ENCODE measurements at places on chromosomes 4 and X.

DNA sequence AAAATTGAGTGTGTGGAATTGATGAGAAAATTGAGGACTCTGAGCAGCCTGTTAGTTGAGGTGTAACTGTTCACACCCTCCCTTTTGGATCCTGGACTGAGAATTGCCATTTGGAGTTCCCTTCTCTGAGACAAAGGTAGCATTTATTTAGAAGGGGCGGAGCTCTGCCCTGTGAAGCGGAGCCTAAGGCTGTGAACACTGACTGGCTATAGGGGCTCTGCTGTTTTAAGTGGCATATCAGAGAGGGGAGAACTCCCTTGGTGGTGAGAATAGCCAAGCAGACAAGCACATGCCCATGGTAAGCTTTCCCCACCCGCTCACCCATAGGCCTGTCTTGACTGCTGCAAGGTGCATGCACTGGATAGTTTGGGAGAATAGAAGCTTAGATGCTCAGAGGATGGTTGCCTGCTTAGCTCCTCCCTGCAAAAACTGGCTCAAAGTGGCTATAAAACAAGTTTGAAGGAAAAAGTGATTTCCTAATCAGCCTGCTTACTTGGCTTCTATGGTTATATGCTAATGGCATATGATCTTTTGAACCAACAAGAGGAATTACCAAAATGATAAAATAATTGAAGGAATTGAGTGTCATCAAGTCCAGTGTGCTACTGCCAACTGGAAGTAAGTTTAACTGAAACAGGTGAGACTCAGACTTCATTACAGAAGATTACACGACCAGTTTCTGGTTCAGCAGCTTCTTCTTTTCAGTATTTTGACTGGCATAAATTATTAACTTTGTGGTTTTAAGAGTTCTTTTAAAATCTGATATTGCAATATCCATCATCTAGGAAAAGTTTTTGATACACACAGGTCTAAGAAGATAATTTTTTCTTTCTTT, 108.4 kb downstream of the AFF1 start:
- DNase-seq, result no peak

GRCh38 chr4:104073229-104073628, 353.4 kb upstream of the TACR3 start:
- no peak for DNase-seq

DNA sequence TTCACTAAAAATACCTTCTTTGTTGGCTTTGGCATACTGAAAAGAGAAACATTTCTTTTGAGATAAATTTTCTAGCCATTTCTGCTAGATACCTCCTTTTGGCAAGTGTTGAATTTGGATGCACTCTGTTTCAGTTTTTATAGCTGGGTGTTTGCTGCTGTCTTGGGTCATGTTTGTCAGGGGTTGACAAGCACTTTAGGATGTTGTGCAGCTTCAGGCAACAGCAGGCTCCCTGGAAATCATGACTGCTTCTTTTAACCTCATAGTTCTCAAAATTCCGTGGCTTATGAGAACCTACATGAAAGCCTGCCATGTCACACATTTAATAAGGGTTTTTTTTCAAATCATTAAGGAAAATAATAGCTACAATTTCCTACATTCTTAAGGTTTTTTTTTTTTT, 36.7 kb downstream of the CCSER1 start:
- DNase-seq, result no peak

- DNase-seq, result no peak
Measured at GRCh38 chr4:152571296-152571695, 35.4 kb upstream of the FBXW7 start.

- DNase-seq, result no peak
Measured at GRCh38 chr4:146040623-146041022, 102.0 kb upstream of the ZNF827 start.

- no peak for DNase-seq
Measured at GRCh38 chrX:149516604-149517003, 11.5 kb upstream of the IDS start.

- no peak for DNase-seq
Measured at GRCh38 chr4:108529102-108529501, 91.3 kb upstream of the RPL34 start.

GRCh38 chr4:65217179-65217578, 453.1 kb downstream of the EPHA5 start:
- DNase-seq, result no peak

DNA sequence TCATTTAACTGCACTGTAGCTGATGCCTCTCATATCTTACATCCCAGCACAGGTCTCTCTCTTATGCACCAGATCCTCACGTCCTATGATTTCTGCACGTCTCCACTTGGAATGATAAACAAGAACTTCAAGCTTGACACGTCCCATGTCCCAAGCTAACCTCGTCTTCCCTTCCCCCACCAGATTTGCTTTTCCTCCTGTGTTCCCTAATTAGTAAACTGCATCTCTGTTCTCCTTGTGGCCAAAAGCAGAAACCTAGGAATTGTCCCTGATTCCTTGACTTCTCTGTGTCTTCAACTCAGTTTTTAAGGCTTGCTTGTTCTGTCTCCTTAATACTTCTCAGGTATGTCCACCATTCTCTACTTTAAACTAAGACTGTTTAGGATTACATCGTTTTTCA, 171.9 kb downstream of the BMPR1B start:
- DNase-seq, result no peak

GRCh38 chr4:130044788-130045531, 949.0 kb downstream of the C4orf33 start:
- DNase-seq, result no peak

DNA sequence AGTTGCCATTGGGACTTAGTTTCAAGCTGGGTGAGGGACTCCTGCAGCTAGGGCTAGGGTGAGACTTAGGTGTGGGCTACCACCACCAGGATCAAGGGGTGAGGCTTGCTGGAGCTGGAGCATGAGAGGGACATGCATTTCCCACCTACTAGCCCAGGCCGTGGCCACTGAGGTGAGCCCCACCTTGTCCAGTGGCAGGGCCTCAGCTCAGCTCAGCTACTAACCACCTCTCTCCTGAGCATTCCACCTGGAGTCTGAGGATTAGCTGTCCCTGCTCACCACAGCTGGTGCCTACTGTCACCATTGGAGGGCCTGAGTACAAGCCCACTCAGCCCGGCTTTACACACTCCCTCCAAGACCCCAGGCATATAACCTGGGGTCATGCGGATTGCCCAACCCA, 62.6 kb upstream of the MAGEH1 start:
- no peak for DNase-seq

Data from NCI-H2081 treated with DMSO at 0.1 percent for 48 hours (cell line).